ENCODE measurements at places on chromosomes 5 and 9. TPM values are rescaled to one million over a fixed set of nuclear protein-coding genes. Genes with fewer than 3 reads are reported as not detected.

PDLIM4 gene
- 65.7 TPM for total RNA-seq

GABBR2 gene
- 9.2 TPM for total RNA-seq

PCDHA12 gene
- total RNA-seq, result not detected

EIF4E1B gene
- total RNA-seq, result not detected

Measured in endothelial cell of umbilical vein (primary cell).